Stimulated activated CD4-positive, alpha-beta T cell treated with anti-CD3 and anti-CD28 coated beads, Interleukin-2, amount 100 ng/mL, for 48 hours (primary cell): ENCODE measurements at places on chromosomes 16 and 17.

DNA sequence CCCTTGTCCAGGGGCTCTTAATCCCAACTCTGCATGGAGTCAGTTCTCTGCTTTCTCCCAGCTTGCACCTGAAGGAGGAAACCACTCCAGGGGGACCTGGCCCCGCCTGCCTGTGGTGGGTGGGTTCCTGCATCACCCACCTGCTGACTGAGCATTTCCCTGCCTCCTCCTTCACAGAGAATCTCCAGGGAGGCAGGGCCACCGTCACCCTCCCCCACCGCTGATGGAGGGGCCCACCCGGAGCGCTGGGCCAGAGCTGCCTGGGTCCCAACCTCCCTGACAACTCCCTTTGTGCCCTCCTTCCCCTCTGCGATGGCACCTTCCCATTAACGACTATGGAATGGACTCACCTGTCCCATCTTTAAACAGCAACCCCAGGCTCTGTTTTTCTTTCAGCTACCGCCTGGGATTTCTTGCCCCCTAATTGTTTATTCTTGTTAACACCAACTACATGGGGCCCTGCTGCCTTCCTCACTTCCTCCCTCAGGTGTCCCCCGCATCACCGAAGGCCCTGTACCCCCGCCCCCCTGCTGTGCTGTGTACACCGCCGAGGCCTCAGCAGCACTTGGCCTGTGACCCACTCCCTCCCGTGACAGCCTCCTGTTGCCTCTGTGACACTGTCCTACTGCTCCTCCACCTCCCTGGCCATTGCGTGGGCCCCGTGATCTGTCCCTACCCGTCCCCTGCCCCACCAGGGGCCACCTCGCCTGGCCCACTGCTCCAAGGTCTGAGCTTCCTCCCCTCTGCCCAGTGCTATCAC lies 842 bp upstream of the TEDC2 start:
- DNase-seq, result no peak

- DNase-seq, result no peak
Observed at GRCh38 chr16:23395732-23396131, 57.3 kb downstream of the COG7 start.

GRCh38 chr16:3215601-3216262 lies 19.2 kb downstream of the ZNF200 start:
- no peak for DNase-seq

GRCh38 chr17:30915833-30916611 lies 5.7 kb upstream of the ADAP2 start:
- DNase-seq, result no peak

GRCh38 chr16:84339311-84339710 lies 29.0 kb upstream of the ATP2C2 start:
- no peak for DNase-seq

DNA sequence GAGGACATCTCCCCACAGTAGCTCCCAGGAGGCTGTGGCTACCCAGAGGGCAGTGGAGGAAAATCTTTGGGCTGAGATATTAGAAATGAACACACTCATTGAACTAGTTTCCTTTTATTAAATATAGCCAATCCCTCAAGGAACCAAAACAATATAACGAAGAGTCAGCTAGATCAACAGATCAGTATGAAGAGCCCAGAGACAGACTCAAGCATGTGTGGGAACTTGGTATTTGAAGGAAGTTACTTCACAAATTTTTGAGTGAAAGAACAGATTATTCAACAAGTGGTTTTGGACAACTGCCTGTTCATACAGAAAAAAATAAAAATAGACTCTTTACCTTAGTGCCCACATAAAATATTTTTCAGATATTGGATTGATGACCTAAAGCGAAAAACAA lies 183.6 kb upstream of the PMFBP1 start:
- DNase-seq, result no peak

GRCh38 chr17:80812362-80813088 lies 179.1 kb upstream of the CHMP6 start:
- no peak for DNase-seq

- DNase-seq, result no peak
Observed at GRCh38 chr17:81002013-81002384, 10.4 kb downstream of the CHMP6 start.

GRCh38 chr17:6325051-6325450 lies 109.9 kb downstream of the AIPL1 start:
- no peak for DNase-seq

DNA sequence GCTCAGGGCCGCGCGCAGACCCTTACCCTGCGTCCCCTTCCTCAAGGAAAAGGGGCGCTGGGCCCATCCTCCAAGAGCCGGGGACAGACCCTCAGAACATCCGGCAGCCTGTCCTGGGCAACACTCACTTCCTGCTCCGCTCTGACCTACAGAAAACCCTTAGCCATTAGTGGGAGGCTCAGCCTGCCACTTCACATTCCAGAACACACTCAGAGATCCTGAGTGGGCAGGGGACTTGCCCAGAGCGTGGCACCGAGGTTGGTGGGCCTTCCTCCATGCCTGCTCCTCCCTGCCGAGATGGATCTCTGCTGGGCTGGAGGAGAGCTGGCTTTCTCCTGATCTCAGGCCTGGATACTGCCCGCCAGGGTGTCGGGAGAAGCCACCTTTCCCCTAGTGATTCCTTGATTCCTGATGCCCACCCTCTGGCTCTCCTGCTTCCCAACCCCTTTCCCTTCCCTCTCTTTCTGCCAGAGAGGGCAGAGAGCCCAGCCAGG lies 1.5 kb downstream of the SCARF1 start:
- no peak for DNase-seq

GRCh38 chr17:38341035-38341721 lies 2.6 kb downstream of the GPR179 start:
- no peak for DNase-seq

DNA sequence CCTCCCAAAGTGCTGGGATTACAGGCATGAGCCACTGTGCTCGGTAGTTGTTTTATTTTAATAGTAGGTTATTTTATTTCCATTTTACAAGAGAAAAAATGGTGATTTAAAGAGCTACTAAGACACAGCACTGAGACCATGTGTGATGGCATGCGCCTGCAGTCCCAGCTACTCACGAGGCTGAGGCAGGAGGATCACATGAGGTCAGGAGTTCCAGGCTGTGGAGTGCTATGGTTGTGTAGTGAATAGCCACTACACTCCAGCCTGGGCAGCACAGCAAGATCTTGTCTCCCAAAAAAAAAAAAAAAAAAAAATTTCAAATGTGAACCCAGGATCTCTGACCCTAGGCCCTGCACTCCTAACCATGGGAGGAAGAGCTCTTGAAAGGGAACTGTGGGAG lies 3.7 kb downstream of the SERPINF1 start:
- no peak for DNase-seq

- no peak for DNase-seq
Observed at GRCh38 chr16:86354641-86355513, 155.4 kb upstream of the FOXF1 start.

DNA sequence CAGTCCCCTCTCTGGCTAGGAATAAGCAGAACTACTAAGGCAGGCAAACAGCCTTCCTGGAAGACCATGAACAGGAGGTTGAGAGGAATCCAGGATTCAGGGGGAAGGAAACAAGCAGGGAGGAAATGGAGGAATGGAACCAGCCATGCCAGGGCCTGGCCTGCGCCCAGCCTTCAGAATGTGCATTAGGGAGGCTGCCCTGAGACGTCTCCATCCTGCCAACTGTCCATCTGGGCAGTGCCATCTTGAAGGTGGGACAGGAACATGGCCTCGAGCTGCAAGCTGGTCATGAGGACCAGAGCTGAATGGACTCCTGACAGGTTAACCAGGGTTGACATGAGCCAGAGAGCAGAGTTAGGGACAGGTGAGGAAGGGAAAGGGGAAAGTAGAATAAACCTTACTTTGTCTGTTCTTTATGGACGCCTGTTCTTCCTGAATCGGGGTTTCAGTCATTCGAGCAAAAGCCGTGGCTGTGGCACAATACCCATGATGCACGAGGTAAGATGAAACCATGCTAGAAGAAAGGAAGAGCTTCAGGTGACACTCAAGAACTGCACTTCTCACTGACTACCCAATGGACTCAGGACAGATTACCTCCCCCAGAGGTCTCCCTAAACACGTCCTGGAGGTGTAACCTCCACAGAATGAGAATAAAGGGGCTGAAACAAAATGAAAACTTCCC lies 12.1 kb upstream of the GFOD2 start:
- DNase-seq, result no peak

DNA sequence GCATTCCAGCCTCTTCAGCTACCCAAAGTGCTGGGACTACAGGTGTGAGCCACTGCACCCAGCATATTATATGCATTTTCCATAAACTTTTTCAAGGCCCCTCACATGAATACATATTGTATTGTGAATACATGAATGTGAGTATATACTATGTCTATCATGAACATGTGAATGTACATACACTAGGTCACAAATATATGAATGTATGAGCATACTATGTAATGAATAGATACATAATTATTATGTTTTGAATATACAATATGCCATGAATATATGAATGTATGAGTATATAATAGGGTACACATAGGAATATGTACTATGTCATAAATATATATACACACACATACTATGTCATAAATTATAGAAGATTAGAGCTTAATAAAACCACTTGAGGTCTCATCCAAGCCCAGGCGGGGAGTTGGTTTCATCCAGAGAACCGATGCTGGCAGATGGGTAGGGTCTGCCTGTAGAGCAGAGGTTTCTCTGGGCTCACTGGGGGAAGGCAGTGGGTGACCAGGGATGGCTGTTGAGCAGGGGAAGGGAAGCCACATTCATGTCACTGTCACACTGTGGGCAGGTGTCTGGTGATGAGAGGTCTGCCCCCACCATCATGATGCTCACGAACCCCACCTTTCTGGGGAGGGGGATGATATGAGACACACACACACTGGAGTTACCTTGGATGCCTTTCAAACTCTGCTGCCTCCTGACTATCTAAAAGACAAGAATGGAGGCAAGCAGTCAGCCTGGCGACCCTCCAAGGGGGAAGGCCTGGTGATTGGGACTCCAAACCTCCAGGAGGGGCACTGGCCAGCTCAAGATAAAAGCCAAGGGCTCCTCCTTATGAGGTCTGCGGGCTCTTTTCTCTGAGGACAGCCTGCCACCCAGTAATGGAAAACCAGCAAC lies 7.3 kb downstream of the C16orf95 start:
- DNase-seq, result no peak

DNA sequence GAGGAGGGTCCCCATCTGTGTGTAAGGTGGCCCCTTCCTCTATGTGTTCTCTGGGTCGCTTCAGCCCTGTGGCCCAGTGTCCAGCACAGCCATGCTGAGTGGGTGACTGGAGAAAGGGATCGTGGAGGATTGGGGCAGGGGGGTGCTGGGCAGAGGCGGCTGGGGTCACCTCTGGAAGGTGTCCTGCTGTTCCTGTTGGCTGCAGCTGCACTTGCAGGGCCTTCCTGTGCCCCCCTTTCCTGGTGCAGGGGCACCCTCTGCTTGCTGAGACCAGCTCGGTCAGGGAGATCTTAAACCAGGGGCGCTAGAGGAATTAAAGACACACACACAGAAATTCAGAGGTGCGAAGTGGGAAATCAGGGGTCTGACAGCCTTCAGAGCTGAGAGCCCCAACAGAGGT lies 11.1 kb downstream of the IL32 start:
- DNase-seq, result no peak

DNA sequence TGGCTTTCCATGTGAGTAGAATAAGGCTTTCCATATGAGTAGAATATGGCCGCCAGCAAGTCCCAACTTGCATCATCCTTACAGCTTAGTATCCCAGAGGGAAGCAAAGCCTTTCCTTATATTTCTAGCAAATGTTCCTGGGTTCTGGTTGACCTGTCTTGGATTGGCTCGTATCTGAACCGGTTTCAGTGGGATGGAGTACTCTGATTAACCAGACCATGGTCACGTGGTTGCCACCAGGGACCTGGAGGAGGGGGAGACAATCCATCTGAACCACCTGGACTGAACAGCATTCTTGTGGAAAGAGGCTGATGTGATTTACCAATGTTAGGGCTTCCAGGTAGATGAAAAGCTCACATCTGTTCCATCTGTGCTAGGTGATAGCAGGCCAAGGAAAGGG lies 89.0 kb downstream of the SHISA6 start:
- no peak for DNase-seq

DNA sequence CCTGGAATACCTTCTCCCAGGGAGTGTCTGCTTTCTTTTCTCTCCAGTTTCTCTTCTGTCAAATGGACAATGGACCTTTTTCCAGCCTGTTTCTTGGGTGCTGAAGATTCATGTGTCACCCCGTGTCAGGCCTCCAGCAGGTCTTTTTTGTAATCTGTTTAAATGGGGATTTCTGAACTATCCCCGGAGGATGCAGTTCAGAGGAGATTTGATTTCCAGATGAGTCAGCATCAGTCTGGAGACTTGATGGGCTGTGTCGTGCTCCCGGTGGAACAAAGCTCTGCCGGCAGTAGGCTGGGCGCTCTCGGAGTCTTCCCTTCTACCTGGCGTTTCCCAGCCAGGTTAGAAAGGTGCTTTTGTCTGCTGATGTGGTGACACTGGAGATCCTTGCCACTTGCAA lies 440.6 kb downstream of the HS3ST3B1 start:
- no peak for DNase-seq

- no peak for DNase-seq
Observed at GRCh38 chr17:21345236-21345635, 30.9 kb upstream of the KCNJ12 start.

DNA sequence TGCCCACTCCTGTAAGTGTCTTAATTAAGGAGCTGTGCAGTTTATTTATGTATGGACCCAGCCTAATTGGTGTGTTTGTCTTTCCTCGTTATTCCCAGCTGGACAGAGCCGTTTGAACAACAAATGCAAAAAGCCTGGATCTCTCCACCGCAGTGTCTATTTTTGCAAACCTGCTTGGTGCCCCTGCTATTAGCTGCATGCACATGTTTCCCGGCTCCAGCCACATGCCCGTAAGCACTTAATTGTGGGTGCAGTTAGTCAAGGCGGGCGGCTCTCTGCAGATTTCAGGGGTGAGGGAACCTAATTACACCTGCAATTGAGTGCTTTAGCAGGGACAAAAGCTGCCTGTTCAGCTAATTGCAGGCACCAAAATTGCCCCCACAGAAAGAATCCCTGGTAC lies 74.0 kb upstream of the GSE1 start:
- no peak for DNase-seq

GRCh38 chr17:29240968-29241963 lies 5.4 kb upstream of the CRYBA1 start:
- DNase-seq, result no peak

DNA sequence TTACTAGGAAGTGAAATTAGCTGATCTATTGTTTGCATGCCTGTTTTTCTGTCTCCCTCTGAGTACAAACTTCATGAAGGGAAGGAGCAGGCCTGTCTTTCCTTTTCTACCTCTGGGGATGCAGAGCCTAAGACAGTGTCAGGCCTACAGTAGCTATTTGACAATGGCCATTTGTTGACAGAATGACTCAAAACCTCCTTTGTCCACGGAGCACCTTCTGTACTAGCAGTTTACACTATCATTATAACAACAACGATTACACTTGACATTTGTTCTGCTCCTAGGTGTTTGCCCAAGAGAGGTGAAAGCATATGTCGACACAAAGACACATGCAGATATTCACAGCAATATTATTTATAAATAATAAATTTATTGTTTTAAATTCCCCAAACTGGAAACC lies 132.3 kb upstream of the IRX3 start:
- DNase-seq, result no peak

GRCh38 chr16:990516-991291 lies 9.1 kb downstream of the SOX8 start:
- DNase-seq, result no peak

GRCh38 chr16:85888405-85889331 lies 10.3 kb upstream of the IRF8 start:
- no peak for DNase-seq
